ENCODE measurements at places on chromosomes 7 and 10.

DNA sequence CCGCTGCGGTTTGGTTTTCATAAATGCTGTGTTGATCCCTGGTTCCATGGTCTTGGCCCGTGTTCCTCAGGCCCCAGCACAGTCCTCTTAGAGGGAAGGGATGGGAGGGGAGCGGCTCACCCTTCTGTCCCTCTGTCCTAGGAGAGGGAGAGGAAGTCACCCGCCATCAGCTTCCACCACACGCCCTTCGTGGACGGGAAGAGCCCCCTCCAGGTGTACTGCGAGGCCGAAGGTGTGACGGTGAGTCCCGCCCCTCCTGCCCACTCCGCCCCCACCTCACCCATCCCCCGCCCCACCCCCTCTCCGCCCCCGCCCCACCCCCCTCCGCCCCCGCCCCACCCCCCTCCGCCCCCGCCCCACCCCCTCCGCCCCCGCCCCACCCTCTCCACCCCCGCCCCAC lies 37.5 kb upstream of the DPYSL4 start:
- no peak for DNase-seq

DNA sequence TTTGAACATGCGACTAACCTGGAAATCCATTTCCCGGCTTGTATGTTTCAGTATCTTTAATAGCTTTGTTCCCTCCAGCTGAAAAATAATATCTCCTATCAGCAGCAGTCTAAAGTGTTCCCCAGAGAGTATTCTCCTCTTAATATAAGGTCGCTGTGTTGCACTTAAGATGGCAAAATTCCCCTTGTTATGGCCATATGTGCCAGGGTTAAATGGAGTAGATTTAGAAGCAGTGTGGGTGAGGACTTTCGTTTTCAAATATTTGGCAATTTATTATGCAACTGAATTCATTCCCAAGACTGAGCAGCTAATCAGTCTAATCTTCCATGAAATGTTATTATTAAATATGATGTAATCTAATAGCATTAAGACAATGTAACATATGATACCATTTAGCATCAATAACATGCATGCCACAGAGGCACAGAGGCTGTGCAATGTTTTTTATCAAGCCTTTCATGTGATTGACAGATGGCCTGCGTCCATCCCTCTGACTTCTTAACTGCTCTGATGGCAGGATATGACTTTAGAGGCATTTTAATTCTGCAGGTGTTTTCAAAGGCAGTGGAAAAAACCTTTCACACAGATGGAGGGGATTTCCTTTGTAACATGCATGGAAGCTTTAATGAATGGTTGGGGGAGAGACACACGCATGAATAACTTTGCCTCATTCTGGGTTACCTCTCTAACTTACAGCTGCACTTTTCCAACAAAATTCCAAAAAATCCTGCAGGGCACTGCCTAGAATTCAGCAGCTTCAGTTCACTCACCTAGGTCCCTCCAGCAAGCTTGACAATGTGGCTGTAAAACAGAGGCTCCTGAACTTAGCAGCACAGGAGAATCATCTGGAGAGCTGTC lies 55.1 kb upstream of the ZPBP start:
- DNase-seq = no peak

DNA sequence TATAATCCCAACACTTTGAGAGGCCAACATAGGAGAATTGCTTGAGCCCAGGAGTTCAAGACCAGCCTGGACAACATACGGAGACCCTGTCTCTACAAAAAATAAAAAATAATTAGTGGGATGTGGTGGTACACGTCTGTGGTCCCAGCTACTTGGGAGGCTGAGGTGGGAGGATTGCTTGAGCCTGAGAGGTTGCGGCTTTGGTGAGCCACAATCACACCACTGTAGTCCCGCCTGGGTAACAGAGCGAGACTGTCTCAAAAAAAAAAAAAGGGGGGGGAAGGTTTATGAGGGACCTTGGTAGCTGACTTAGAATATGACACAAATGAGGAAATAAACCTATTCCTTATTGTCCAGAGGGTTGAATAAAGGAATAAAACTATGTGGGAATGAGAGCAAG lies 30.8 kb downstream of the SCD start:
- no peak for DNase-seq

GRCh38 chr10:26095781-26096180 lies 120.8 kb upstream of the GAD2 start:
- DNase-seq = no peak

DNA sequence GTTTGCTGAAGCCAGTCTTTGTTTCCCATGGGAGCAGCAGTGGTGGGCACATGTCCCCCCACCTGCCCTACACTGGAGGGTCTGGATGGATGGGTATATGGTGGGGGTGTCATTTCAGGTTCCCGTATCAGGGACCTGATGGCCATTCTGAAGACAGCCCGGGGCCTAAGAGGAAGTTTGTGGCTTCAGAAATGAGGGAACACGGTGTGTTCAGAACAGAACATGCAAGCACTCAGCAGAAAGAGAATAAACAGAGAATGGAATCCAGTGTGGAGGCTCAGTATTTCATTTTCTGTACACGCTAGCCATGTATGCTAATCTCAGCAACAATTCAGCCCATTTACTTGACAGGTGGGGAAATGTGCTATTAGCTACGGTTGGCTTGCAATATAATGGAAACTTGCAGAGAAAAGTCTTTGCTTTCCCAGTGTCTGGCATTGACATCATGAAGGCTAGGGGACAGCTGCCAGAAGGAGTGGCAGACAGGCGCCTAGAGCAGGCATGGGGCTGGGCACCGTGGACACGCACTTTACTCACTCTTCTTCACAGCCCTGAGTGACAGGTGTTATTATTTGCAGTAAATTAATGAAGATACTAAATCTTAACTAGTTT lies 98.6 kb downstream of the ELMO1 start:
- DNase-seq = no peak

DNA sequence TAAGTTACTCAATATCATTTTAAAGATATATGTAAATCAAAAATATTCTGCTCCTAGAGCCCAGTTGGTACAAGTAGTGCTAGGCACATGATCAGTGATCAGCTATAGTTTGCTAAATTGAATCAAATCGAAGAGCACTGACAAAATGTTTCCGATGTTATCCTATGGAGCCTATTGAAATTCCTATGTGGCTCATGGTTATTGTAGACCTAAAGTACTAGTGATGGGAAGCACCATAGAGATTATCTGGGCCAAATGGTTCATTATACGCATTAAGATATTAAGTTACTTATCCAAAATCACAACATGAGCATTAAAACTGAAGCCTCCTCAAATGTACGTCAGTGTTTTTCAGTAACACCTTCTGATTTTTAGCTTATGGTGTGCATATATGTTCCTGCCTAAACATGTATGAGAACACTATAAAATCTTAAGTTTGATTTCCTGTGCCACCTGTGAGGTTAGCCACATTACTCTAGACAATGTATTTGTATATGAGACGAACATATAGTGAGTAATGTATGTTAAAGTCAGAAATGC lies 103.2 kb downstream of the IQUB start:
- no peak for DNase-seq

DNA sequence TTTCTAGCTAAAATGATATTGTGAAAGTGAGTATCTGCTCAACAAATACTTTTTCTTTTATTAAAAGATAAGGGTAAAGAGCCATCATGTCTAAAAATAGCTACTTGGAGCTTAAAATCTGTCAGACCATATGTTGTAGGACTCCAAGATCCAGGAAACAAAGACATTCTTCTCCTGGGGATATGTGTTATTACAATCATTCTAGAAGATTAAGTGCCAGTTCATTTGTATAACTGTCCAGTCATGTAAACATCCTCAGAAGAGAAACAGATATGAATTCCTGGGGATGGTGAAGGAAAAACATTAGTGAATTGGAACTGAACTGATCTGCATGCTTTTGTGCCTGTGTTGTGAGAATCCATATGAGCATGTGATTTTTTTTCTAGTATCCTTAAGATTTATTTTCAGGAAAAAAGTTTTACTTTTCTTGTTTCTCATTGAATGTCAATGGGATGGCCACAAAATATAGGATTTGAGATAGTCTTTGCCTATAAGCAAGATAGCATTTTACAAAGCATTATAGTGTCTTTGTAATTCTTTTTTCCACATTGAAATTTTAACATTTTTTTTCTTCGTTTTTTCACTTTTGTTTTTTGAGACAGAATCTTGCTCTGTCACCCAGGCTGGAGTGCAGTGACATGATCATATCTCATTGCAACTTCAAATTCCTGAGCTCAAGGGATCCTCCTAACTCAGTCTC lies 14.4 kb upstream of the MTERF1 start:
- DNase-seq = no peak

GRCh38 chr7:24718977-24719491 lies 38.2 kb downstream of the GSDME start:
- no peak for DNase-seq

DNA sequence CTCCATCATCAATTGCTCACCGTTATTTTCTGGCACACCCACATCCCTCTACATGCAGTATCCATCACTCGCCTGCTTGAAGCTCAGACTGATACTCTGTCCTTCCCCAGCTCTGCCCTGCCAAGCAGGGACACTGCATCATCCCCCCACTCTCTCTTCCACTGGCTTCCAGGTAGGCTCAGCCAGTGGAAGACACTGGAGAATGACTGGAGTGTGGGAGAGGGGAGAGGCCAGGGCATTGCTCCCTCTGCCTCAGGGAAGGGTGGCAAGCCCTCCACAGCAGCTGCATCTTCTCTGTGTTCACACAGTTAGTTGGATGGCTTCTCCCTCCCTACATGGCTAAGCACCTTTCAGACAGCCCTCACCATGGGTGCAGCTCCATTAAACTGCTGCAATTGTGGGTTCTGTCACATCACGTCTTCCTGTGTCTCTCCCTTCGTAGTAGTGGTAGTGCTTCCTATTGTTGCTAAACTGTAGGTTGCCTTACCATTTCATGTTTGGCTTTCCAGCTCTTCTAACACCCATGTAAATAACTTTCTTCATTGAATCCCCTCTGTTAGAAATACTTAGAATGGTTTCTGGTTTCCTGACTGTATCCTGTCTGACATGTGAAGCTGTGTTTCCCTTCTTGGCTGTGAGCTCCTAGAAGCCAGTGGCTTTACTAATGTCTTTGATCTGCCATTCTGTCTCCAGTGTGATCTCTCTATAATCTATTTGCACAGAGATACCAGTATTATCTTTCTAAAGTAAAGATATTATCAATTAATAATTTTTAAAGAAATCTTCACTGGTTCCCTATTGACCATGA lies 483.7 kb upstream of the LRRN3 start:
- no peak for DNase-seq

- no peak for DNase-seq
Observed at GRCh38 chr7:131306777-131307176, 20.9 kb upstream of the MKLN1 start.

DNA sequence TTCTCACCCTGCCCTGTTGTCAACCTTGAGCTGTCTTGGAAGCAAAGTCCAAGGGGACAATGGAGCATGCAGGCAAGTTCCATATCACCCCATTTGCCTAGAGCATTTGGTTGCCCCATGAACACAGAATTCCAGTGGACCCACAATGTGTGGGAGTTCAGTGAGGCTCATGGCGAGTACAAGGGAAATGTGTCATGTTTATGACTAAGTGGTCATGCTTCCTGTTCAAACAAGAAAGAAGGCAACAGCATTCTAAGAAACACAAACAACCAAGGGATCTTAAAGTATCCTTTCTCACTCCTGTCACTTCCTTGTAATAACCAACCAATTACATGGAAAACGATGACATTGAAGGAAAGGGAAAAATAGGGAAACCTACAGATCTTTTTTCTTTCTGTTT lies 513.0 kb downstream of the INHBA start:
- DNase-seq = no peak

DNA sequence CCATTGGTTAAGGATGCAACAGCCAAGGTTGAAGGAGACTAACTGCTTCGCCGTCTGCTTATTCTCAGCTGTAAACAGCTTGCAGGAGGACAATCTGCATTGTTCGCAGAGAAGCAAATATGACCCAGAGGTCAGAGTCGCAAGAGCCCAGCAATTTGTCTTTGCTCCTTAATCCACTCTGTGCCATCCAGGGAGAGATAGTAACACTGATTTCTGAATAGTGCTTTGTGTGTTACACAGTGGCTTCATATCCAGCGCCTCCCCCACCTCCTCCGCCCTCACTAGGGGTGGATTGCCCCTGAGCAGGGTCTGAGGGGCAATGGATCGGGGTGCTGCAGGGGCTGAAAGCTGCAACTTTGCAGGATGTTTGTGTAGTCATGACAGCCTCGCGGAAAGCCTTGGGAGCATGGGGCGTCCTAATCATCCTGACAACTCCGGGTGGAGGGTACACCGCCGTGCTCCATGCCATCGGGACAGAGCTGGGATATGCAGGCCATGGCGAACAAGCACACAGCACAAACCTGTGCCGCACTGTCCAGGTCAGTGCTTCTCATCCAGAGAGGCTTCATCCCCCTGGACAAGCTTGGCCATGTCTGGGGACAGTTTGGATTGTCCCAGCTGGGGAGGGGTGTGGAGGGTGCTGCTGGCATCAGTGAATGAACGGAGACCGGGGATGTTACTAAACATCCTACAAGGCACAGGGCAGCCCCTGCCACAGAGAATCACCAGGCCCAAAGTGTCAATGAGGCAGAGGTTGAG lies 103.1 kb upstream of the INSIG1 start:
- DNase-seq = no peak

- DNase-seq = peak; percentile 48
Observed at GRCh38 chr7:127588697-127589482, 679 bp downstream of the ARF5 start.

GRCh38 chr7:121026577-121027111 lies 38.1 kb downstream of the CPED1 start:
- no peak for DNase-seq

DNA sequence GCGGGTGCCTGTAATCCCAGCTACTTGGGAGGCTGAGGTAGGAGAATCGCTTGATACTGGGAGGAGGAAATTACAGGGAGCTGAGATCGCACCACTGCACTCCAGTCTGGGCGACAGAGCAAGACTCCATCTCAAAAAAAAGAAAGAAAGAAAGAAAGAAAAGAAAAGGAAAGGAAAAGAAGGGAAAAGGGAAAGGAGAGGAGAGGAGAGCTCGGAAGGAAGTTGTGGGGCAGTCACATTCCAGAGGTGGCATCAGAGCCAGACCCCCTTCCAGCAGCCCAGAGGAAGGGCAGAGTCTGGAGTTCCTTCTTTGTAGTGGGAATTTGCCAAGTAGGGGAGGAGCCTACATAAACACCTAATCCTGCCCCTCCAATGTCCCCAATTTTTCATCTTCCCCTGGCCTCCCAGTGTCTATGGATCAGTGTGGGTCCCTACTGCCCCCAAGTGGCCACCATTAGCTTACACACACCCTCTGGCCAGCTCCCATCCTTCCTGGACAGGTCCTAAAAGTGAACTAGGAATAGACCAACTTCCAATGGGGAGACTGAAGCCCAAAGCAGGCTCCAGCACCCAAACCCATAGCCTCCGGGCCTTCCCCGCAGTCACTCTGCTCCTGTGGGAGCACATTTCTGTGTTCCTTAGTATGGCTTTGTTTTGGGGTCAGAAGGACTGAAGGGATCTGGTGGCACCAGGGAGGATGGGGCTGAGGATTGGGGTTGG lies 39.6 kb upstream of the HSPB1 start:
- peak; percentile 58 for DNase-seq

GRCh38 chr7:69173846-69174245 lies 424.4 kb upstream of the AUTS2 start:
- no peak for DNase-seq

All from stimulated activated naive CD8-positive, alpha-beta T cell treated with anti-CD3 and anti-CD28 coated beads, Interleukin-15, Interleukin-2, amounts not matched to agents 100 U/mL and 50 U/mL, for 24 hours (primary cell).